ENCODE measurements at places on chromosomes 2 and 18.

DNA sequence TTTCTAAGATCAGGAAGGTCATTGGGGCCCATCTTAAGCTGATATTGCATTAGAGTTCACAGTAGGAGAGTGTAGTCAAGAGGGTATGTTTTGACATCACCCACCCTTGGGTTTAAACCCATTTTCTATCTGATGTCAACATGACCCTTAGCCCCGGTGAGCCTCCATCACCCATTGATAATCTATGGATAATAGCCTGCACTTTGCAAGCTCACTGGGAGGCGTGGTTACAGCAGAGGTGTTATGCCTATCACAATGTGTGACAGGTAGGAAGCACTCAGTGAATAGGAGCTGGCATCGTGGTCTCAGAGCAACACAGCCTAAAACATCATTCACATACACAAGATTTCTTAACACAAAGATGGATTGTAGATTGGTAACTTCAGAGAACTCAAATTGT is 21.3 kb downstream of the IL18RAP start:
- DNase-seq: no peak

DNA sequence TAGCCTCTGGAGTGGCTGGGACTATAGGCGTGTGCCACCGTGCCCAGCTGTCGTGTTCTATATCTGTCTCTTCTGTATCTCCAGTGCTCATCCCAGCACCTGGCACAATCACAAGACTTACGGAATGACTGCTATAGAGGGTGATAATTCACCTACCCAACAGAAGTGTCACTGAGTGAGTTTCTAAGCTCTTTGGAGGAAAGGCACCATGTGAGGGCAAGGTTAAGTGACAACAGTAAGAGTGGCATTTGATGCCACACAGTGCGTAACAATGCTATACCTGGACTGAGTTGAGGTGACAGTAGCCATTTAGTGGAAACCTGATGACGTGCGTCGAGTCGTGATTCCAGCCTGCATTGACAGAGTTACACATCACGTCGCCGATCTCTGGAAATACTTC is 89.0 kb downstream of the KCTD1 start:
- DNase-seq: no peak

GRCh38 chr2:212424082-212424481 is 114.5 kb downstream of the ERBB4 start:
- no peak for DNase-seq

DNA sequence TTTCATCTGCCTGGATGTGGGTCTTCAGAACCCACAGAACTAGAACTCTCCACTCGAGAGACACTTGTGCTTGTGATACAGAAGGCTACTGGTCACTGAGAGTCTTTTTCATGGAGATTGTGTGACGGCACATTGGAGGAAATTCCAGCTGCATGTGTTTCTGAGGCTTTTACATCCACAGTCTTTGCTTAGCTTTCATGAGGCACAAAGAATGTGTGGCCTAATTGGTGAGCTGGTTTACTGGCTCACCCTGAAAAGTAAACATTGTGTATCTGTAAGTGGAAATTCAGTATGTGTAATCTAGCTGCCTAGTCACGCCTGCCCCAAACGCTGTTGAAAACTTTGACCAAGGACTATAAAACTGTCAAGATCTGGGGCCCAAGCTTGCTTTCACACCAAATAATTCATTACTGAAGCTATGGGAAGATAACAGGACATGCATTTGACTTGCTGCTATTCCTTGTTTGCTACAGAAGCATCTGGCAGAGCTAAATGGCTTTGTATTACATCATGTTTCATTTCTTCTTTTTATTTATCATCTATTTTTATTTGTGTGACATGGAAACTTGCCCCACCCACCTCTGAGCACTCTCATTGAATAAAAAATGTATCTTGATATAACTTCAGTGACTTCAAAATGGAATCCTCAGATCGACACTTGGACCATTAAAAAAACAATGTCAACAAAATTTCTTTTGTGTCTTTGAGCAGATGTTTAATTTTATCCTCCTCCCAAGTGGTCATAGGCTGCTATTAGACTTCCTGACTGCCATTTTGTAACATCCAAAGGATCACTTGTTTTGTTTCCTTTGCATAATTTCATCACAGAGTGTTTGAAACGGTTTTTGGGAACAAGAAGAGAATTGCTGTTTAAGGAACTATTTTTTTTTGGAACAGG is 80.2 kb downstream of the EFEMP1 start:
- DNase-seq: no peak

DNA sequence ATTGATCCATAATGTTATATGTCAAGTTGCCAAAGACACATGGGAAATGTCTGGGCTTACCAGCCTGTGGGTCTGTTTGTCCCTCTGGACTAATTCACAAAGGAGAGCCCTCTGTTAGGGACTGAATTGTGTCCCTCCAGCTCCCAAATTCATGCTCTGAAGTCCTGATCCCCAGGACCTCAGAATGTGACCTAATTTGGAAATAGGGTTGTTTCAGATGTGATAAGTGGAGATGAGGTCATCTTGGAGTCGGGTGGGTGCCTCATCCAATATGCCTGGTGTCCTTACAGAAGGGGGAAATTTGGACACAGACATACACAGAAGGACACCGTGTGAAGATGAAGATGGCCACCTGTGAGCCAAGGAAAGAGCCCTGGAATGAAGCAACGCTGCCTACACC is 41.4 kb upstream of the ROCK2 start:
- no peak for DNase-seq

GRCh38 chr2:220114443-220114842 is 487.0 kb downstream of the SLC4A3 start:
- DNase-seq: no peak

- no peak for DNase-seq
Measured at GRCh38 chr2:169091761-169092519, 22.6 kb downstream of the DHRS9 start.

DNA sequence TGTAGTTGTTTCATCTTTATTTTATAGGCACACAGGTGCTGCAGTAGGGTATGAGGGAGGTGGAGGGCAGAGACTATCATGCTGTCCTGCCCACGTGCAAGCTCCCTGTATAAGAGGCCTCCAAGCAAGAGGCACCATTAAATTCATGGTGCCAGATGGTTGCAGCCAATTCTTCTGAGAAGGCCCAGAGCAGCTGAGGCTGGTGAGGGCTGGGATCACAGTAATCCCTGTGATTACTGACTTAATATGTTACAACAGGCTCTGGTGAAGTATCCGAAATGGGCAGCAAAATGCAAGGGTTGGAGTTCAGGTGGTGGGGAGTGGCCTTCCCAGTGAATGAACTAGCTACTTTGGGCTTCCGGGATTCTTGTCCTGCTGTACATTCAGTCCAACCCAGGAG is 191.9 kb upstream of the SMAD2 start:
- DNase-seq: no peak

DNA sequence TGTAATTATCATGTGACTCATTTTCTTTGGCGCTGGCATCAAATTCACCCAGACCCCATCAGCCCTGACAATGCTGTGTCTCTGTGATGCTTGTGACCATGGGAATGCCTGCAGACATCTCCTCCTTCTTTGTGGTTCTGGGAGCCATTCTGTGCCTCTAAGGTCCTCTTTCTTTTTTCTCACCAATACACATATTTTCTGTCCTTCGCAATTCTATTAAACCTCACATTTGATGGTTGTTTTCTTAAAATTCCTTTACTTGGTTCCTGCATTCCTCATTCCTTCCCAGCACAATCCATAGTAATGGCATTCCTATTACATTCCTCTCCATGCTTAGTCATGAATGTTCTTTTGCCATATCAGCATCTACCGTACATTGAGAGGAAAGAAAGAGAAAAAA is 375.3 kb downstream of the PIK3C3 start:
- DNase-seq: no peak

DNA sequence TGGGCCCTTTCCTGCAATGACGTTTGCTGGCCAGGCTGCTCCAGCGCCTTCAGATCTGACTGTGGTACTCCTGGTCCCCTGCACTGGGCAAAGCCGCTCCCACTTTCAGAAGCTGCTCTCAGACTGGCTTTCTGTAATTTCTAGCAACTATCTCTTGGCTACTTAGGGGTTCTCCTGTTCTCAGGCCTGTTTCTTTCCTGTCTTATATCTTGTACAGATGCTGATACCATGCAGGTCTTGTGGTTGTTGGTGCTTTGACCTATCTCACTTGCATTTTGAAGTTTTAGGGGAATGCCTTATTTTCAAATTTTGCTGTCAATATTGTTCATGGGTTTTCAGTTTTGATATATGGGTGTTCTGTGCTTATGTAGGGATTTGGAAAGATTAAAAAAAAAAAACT is 145.8 kb downstream of the CLIP4 start:
- no peak for DNase-seq

DNA sequence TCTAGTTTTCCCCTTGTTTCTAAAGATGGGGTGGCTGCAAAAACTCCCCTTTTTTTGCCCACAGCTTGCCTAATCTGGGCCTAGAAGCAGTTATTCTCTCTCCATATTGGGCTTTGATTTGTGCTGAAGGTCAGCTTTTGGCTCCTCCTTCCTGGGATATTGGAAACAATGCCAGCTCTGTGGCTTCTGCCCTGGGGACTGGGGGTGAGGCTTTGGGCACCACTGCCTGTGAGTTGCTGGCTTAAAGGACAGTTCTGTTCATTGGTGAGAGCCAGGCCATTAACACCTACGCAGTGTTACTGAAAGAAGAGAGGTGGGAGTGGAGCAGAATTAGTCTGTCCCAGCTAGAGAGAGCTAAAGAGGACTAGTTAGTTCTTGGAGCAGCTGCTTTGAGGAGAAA is 4.3 kb downstream of the UBXN2A start:
- no peak for DNase-seq

- DNase-seq: no peak
Measured at GRCh38 chr2:135635212-135635835, 104.0 kb downstream of the R3HDM1 start.

DNA sequence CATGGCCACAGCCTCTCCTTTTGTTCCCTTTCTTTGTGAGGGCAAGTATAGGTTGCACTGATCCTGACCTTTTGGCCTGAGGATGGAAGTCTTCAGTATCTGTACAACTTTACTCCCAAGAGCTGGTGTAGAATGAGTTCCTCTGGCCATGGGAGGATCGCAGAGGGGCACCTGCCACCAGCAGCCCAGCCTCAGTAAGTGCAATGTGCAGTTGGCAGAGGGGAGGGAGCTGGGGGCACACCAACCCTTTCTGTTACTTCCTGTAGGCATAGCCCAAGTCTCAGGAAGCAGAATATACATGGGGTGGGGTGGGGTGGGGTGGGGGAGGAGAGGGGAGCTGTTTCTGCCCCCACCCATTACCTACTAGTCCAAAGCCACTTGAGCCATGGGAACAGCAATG is 65.1 kb upstream of the AQP4 start:
- DNase-seq: no peak

GRCh38 chr2:241885291-241885945 is 15.9 kb downstream of the RTP5 start:
- no peak for DNase-seq

DNA sequence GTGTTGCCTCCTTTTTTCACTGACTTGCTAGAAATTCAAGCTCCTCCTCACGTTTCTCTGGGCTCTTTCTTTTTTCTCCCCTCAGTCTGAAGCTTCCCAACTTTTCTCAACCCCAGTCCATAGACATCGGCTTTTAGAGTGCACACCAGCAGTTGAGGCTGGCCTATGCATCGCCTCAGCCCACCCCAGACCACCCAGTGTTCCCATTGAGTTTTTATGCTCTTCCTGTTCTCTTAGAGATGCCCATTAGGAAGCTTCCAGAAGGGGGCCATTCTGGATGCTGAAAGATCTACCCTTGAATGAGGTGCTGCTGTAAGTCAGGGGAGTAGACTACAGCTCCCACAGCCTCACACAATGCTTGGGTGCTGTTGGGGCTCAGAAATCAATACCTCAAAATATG is 12.0 kb upstream of the GYPC start:
- no peak for DNase-seq

- DNase-seq: no peak
Measured at GRCh38 chr18:51278045-51278649, 80.7 kb upstream of the MEX3C start.

- DNase-seq: no peak
Measured at GRCh38 chr18:13366962-13367892, 148.7 kb downstream of the LDLRAD4 start.

- DNase-seq: no peak
Measured at GRCh38 chr18:54830260-54830659, 2.0 kb downstream of the RAB27B start.

DNA sequence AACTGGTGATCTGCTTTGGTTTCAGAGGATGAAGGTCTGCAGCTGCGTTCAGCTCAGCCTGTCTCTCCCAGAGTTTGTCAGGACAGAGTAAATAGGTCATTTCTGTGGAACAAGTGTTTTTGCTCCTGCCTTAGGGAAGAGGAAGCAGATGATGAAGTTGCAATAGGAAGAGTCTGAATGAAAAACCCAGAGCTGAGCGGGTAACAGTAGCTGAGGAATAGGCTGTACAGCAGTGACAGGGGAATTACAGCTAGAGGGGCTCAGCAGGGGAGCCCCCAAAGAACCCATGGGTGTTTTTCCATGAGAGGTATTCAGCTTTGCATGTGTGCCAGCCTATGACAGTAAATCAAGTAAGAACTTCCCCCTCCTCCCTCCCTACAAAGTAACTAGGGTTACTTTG is 10.3 kb upstream of the CYBRD1 start:
- DNase-seq: no peak

DNA sequence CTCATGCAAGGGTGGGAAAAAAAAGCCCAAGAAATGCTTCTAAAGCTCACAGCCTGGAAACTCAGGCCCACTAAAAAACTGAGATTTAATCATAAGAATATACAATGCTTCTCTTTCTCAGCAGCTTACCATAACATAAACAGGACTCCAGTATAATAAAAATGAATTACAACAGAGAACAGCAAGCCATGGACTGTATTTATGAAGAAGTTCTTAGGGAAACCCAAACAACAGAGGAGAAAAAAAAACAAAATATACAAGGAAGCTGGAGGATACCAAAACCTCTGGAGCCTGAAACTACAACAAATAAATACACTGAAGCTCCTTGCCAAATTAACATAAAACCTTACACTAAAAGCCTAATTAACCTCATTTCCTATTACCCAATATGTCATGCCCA is 187.8 kb downstream of the RDH14 start:
- DNase-seq: no peak

GRCh38 chr2:27179344-27180000 is 30.7 kb downstream of the TCF23 start:
- DNase-seq: no peak

GRCh38 chr2:41598161-41598894 is 449.5 kb upstream of the PKDCC start:
- DNase-seq: no peak

DNA sequence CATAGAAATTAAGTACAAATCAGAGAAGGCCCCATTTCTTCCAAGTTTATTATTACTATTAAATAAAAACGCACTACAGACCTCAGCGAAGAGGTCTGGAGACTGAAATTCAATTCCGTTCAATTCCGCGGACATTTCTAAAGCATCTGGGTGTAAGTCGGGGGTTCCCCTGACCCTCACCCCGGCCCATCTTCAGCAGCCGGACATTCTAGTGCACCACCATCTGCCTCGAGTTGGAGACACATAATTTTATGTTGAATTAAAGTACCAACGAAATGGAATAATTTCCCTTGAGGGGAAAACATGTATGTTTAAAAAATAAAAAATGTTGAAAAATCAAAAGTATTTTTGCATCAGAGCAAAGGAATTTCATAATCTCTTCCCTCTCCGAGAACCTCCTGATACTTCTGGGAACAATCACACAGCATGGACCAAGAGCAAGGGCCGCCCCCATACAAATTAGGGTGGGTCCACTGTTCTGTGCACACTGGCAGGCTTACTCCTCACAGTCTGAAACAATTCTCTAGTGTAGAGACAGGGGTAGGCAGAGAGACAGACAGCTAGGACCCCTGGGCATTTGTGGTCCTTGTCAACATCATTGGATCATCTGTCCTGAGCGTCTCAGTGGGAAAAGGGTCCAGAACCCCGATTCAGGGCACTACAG is 29.3 kb downstream of the MBP start:
- DNase-seq: no peak
